ENCODE measurements at places on chromosomes 13 and 19.

- no peak for DNase-seq
Measured at GRCh38 chr13:105184201-105184600, 1351.3 kb downstream of the EFNB2 start.

DNA sequence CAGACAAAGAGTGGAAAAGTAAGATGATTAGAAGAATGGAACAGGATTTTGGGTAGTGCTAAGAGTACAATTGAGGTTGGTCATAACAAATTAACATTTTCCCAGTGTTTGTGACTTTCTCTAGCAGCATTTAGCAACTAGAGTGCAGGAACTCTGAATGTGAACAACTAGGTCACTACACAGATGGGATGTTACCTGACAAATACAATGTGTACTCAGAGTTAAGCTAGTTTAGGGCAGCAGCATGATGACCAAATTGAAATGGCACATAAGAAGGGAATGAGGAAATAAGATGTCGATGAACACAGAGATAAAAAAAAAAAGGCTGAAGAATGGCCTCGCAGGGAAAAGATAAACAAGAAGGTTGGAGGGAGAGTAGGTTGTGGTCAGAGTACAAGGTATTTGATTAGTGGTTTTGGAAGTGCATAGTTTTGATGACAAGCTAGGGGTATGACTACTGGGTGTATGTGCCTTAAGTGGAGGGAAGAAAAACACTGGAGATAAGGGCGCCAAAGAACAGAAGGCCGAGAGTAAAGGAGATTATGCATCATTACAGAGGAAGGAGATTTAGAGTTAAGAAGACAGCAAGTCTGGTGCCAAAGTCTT, 381.1 kb downstream of the FGF14 start:
- DNase-seq: no peak

GRCh38 chr13:80957019-80957655, 616.2 kb upstream of the SPRY2 start:
- DNase-seq: no peak

DNA sequence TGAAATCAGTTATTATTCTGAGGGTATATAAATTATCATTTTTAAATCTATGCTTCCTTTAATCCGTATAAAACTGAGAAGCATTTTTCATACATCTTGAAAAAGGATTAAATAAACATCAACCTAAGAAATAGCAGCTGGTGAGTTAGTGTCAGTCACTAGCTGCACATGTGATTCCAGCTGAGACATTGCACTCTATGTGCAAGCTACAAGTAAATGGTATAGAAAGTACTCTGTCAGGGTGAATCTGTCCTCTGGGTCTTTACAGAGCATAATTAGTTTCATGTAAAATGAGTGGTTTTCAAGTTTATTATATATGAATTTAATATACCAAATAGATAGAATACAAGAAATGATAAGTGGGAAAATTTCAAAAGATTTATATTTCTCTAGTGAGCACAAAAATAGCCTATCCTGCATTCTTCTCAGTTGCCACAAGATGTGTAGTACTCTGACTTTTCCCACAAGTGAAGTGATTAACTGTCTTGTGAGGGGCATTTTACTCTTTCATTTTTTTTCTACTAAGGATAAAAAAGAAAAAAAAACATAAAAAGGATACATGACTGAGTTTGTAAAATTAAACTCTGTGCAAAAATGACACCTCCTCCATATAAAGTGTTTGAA, 1372.1 kb downstream of the PCDH9 start:
- no peak for DNase-seq

DNA sequence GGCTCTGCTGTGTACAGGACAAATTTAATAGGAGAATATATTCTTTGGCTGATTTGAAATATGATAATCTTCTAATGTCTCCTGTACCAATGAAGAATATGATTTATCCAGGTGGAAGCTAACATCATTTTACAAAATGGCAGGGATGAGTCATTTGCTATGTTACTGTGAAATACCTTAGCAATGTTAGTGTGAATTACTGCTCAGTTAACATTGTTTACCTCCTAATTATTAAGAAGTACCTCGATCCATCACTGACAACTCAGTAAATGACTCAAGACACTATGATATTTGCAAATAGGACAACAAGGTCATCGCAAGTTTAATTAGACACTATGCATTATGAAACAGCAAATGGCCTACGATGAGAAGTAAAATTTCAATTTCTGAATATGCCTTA, 309.1 kb upstream of the EDNRB start:
- no peak for DNase-seq
